ENCODE measurements at places on chromosomes 2 and 18.

DNA sequence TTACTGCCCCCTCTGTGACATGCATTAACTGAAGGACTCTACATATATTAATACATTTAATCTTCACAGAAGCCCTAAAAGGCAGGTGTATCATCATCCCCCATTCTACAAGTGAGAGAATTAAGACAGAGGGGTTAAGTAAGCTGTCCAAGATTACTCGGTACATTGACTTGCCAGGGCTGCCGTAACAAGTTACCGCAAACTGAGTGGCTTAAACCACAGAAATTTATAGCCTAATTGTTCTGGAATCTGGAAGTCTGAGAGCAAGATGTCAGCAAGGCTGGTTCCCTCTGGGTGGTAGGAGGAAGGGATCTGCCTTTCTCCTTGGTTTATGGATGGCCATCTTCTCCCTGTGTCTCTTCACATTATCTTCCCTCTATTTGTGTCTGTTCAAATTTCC lies 605.5 kb downstream of the EPHA4 start:
- DNase-seq, result no peak

- DNase-seq, result no peak
Measured at GRCh38 chr18:12580630-12581342, 77.1 kb downstream of the SPIRE1 start.

- DNase-seq, result no peak
Measured at GRCh38 chr2:182779323-182779722, 63.3 kb downstream of the DNAJC10 start.

GRCh38 chr2:113227698-113228097 lies 51.0 kb downstream of the PAX8 start:
- DNase-seq, result no peak

DNA sequence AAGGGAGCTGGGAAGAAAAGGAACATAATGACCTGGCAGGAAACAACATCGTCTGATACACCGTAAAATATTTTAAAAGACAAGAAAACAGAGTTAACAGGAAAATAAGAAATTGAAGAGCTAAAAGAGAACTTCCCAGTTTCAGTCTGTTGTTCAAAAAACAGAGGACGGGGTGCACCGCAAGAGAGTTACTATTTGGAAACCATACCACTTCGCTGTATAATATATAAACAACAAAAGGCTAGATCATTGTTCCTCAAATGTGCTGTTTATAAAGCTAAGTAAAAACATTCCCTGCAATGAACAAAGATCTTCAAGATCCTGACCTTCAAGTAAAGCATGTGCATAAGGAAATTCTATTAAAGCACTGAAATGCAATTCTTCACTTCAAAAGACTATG lies 2.1 kb downstream of the PPP3R1 start:
- no peak for DNase-seq

GRCh38 chr2:117943013-117943672 lies 70.7 kb downstream of the CCDC93 start:
- no peak for DNase-seq

- DNase-seq, result no peak
Measured at GRCh38 chr2:218832081-218832480, 478 bp upstream of the PRKAG3 start.

DNA sequence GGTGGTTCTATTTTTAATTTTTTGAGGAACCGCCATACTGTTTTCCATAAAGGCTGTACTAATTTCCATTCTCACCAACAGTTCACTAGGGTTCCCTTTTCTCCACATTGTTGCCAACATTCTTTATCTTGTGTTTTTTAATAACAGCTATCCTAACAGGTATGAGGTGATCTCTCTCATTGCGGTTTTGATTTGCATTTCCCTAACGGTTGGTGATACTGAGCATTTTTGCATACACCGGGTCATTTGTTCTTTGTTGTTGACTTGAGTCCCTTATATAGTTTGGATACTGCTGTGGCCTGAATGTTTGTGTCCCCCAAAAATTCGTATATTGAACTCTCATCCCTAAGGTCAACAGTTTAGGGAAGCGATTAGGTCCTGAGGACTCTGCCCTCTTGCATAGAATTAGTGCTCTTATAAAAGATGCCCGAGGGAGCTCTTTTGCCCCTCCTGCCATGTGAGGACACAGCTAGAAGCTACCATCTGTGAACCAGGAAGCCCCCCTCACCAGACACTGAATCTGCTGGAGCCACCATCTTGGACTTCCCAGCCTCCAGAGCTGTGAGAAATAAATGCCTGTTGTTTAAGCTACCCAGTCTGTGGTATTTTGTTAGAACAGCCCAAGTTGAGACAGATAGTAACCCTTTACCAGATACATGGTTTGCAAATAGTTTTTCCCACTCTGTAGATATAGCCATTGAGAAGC lies 4.7 kb downstream of the IMP4 start:
- no peak for DNase-seq

- DNase-seq, result no peak
Measured at GRCh38 chr2:183035954-183036669, 2.1 kb downstream of the NCKAP1 start.

- no peak for DNase-seq
Measured at GRCh38 chr18:49731860-49732311, 81.4 kb downstream of the ACAA2 start.

- DNase-seq, result no peak
Measured at GRCh38 chr2:166375195-166375735, 479 bp downstream of the SCN9A start.

- DNase-seq, result no peak
Measured at GRCh38 chr2:143000599-143000998, 123.1 kb downstream of the KYNU start.

DNA sequence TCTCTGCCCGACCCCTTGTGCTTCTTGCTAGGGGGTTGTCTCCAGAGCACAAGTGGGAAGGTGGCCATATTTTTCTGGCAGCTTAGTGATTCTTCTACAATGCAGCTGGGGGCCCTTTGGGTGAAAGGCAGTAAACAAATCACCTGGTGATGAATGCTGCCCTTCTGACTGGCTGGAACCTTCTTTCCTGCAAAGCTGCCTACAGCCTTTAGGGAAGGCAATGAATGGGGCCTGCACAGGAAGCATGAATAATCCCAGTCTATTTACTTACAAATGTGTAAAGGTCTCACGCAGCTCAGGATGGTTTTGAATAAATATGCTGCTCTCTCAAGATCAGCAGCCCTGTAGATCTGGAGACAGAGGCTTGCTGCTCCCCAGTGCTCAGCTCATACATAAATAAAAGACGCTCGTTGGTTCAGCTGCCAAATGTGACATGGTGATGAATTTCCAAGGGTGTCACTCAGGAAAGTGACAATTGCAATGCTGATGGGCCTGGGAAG lies 289.2 kb downstream of the TDRD15 start:
- DNase-seq, result no peak

DNA sequence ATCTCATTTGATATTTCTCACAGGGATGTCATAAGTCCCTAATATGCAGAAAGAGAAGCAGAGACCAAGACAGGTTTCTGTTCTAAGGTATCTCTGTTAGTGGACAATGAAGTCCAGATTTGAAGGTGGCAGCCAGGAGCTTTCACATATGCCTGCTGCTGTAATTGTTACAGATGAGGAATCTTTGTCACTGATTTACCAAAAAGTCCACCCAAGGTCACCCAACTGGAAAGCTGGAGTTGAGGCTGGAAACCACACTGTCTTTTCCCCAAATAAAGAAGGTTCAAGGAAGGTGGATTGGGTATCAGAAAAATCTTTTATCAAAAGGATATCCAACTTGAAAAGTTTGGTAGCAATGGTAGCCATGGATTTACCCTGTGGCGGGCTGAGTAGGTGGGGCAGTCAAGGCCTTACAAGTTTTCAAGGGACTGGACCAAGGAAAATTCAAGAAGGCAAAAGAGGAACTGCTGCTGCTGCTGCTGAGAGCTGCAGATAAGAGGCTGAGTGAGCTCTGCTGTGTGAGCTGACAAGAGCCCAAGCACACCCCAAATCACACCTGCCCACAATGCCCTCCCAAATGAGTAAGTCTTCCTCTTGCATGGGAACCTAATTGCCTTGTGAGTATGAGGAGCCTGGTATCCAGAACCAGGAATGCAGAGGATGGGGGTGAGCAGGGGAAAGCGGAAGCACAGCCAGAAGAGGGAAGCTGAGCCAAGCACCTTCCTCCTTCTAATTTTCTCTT lies 241.2 kb downstream of the ANAPC1 start:
- DNase-seq, result no peak

GRCh38 chr18:59696311-59697235 lies 650 bp downstream of the CCBE1 start:
- peak; percentile 76 for DNase-seq

All from H7 (cell line).